ENCODE measurements at places on chromosomes 1 and 21.

- DNase-seq = no peak
Measured at GRCh38 chr21:16468184-16468583, 738.4 kb downstream of the USP25 start.

DNA sequence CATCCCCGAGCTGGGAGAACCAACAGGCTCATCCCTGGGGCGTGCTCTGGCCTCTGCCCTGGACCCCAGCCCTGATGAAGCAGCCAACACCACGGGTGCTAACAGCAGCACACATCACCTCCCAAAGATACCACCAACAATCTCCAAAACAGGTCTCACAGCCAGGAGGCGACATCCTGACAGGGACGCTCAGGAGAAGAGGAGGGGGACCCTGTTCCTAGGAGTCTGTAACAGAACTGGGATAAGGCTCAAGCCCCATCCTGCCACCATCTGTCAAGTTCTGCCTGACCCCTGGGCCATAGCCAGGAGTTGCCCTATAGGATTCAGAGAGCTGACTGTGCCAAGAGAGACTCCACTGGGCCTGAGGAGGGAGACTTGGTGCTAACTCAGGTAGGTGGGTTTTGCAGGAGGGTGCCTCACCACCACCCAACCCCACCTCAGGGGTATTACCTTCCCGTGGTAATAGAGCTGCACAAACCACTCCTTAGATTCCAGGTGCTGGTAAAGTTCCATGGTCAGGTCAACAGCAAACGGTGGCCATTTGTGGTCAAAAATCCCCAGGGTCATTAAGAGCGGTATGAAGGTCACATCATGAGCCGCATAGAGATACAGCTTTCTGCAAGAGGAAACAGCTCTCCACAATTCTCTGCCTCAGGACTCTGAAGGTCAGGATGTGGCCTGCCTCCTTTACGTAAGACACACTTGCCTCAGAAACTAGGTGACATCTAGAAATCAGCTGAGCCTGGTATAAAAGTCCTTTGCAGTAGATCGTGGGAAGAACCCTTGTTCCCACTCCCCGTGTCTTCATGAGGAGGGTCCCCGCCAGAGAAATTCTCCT, 22.3 kb downstream of the ACP6 start:
- no peak for DNase-seq

DNA sequence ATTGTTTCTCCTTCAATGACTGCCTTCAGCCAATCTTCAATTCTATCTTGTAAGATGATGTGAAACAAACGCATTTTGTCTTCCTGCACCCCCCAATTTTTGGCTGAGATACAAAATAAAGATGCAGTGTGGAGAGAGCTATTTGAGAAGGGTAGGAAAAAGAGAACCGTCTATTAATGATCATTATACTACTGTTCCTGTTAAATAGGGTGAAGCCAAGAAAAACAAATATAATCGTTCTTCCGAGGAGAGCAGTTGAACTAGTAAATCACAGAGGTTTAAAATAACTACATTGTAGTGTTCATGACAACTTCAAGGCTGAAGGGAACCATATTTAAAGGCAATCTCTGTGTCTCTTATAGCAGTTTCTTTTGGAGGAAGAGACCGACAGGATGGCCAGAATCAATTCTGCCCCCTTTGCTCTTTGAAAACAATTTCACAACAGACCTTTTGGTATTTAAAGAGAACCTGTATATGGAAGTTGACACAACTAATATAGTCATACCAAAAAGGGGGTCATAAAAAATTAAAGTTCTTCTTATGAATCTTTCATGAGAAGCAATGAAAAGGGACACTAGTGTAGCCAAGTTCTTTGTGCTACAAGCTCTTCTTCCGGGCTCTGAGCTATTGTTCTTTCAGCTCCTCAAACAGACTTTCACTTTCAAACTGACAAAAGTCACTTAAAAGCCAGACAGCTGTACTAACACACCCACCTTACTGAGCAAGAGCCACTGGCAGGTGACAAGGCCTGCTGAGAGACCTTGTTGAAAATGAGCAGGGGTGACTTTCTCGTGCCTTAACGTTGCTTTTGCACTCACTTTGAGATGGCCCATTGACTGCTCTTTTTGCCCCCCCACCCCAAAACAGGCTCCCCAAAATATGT, 30.9 kb downstream of the PROX1 start:
- no peak for DNase-seq

DNA sequence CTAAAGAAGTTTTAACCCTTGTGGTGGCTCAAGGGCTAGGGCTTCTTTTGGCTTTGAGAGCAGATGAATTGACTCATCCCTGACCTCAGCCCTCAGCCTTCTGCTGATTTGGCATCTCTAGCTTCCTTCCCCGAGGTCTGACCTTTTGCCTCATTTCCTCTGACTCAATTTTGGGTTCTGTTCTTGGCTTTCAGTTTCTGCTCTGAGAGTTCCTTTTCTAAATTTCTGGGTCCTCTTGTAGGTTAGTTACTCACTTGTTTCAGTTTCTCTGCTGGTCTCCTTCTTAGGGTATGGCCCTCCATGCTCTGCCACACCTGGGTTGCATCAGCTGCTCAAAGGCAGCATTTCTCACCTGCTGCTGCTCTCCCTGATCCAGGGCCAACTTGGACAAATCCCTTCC, 19.4 kb downstream of the PDE4B start:
- DNase-seq = peak; percentile 59

GRCh38 chr1:102879439-102879993, 228.8 kb downstream of the COL11A1 start:
- DNase-seq = peak; percentile 47

- DNase-seq = no peak
Measured at GRCh38 chr1:213649373-213649772, 338.4 kb upstream of the PROX1 start.

GRCh38 chr1:14535619-14536355, 62.7 kb upstream of the KAZN start:
- no peak for DNase-seq

GRCh38 chr21:43266534-43266933, 97.7 kb downstream of the CRYAA start:
- DNase-seq = no peak

GRCh38 chr1:152725261-152725660, 17.3 kb downstream of the LCE4A start:
- no peak for DNase-seq

DNA sequence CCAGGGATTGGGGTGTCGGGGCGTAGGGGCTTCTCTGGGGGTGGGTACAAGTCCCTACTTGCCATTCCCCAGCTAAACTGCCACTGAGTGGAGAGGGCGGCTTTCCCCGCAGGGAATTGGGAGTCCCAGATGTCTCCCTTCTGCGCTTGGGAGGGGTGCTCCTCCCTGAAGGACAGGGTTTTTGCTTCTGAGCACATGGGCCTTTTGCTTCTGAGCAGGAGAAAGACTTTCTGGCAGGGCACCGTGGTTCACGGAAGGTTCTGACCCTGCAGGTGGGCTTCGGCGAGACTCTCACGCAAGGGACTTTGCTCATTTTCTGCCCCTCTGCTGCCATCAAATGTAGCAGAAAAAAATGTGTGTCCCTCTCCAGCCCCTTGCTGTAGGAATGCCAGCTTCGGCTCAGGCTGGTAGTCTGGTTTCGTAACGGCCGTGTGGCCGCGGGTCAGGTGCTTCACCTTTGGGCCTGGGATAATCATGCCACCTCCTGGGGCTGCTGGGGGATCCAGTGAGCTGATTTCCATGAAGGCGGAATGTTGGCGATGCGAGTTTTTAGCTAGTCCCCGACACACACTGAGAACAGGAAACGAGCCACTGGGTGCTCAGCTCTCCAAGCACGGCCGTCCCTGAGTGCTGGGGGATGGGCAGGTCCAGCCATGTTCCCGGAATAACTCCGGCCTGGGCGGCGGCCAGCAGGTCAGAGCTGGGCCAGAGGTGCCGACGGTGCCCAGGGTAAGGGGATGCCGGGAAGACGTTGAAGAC, 364.0 kb downstream of the CAMTA1 start:
- DNase-seq = no peak

DNA sequence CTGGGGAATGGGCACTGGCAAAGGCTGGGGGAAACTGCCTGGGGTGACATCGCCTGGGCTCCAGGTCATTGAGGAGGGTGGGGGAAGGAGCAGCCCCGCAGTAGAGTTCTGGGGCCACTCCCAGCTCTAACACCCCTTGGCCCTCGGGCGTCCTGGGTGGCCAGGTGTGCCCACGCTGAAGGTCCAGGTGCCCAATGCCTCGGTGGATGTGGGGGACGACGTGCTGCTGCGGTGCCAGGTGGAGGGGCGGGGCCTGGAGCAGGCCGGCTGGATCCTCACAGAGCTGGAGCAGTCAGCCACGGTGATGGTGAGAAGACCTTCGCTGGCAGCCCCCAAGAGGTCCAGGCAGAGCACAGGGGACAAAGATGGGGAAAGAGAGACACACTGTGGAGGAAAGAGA, 7.7 kb downstream of the NTRK1 start:
- DNase-seq = no peak

DNA sequence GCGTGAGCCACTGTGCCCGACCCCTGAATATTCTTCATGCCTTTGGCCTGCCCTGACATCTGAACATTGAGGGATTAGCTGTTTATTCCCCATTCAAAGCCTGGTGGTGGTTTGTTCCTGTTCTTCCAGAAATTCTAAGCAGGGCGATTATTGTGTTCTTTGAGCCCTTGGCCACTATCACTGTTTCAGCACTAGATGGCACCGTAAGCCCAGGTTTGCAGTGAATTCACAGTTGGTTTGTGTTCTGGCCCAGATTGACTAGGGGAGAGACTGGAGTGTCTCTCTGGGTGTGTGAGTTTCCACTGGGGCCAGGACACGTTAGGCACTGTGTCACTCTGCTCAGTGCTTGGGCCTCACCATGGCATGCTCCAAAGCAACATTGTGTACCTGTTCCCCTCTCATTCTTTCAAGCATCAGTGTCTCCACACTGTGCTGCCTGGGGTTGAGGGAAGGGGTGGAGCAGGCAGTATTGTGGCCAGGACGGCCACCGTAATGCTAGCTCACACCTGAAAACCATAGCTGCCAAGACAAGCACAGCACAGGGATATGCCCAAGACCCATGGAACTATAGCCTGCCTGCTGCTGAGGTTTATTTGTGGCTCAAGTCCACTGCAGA, 52.7 kb downstream of the PKN2 start:
- peak; percentile 16 for DNase-seq

GRCh38 chr1:156845055-156845952, 13.6 kb downstream of the INSRR start:
- DNase-seq = no peak

GRCh38 chr21:28632755-28633408, 359.8 kb downstream of the LTN1 start:
- DNase-seq = peak; percentile 18

DNA sequence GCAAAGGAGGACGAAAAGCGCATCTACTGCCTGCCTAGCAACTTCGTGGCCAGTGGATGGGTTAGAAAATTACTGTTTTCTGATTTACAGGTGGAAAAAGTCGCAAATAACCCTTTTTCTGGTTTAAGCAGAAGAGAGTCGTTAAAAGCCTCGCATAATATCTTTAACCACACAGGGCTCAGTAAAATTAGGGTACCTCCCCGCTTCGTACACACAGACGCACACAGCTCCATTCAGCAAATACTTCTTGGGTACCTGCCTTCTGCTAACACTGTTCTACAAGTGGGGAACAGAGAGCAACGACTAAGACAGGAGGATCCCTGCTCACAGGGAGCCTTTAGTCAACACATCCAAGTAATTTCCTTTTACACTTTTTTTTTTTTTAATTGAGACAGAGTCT, 704 bp downstream of the ALG6 start:
- DNase-seq = no peak

DNA sequence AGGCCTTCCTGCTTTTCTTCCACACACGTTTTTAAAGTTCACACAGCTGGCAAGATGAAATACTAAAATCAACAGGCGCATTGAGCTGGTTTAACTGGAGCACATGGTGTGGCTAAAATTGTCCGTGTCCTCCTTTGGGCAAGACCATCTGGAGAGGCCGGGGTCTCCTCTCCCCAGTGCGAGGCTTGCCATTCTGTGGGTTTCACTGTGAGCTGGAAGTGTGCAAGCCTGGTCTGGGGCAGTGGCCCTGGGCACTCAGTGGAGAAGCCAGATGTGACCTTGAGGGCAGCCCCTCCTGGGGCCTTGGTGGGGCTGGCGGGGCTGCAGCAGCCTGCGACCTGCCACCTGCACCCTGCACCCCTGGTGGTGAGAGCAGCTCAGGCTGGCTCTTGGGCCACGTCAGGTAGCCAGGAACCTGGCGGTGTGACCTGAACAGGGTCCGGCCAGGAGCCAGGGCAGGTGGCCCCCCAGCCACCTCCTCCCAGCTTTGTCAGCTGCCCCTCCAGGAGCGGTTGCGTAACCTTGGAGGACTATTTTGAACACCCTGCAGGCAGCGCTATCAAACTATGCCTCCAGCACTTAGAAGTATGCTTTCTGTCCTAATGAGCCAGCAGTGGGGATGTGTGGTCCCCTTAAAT, 52.4 kb downstream of the SLC37A1 start:
- no peak for DNase-seq

- DNase-seq = no peak
Measured at GRCh38 chr1:68973459-68974244, 476.8 kb upstream of the DEPDC1 start.

DNA sequence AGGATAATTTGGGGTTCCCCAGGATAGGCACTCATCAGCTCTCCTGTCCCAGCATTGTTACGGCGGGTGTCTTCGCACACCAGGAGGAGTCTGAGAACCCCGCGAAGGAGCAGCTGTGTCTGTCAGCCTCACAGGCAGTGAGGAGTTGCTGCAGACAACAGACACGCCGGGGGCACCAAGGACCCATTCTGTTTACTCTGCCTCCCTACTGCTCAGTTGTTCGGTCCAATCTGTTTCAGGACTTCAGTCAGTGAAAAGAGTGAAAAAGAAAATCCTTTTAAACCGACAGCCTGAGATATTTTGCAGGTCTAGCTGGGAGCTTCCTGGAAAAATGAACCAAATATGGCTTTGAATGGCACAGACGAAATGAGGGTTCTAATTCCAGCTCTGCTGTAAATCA, 288.4 kb downstream of the OMA1 start:
- DNase-seq = no peak

DNA sequence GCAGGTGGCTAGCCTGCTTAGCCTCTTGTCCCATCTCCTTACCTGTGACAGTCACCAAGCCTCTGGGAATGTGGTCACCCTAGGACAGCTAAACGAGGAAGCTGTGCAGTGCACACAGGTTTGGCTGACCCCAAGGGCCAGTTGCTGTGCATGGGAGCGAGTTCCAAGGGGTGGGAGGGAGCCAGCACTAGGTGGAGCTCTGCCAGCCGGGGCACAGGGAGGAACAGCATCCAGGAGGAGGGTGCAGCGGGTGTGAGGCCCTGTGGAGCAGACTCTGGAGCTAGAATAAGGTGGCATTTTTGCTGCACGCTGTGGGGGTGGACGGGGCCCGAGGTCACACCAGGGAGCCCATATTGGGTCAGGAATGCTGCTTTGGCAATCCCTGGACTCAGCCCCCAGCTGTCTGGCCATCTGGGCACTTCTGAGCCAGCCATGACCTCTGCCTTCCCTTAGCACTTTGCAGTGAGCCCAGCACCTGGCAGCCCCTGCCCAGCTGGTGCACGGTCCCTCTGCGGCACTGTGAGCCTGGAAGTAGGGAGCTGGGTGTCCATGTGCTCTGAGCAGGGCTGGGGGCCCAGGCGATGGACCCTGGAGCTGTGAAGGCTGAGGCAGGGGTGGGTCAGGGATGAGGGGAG, 8.7 kb downstream of the PDXK start:
- DNase-seq = no peak

- no peak for DNase-seq
Measured at GRCh38 chr1:36628804-36629203, 146.1 kb upstream of the CSF3R start.

- peak; percentile 5 for DNase-seq
Measured at GRCh38 chr1:18597160-18598042, 33.2 kb upstream of the PAX7 start.
